ENCODE measurements at places on chromosomes 6 and 20.

DNA sequence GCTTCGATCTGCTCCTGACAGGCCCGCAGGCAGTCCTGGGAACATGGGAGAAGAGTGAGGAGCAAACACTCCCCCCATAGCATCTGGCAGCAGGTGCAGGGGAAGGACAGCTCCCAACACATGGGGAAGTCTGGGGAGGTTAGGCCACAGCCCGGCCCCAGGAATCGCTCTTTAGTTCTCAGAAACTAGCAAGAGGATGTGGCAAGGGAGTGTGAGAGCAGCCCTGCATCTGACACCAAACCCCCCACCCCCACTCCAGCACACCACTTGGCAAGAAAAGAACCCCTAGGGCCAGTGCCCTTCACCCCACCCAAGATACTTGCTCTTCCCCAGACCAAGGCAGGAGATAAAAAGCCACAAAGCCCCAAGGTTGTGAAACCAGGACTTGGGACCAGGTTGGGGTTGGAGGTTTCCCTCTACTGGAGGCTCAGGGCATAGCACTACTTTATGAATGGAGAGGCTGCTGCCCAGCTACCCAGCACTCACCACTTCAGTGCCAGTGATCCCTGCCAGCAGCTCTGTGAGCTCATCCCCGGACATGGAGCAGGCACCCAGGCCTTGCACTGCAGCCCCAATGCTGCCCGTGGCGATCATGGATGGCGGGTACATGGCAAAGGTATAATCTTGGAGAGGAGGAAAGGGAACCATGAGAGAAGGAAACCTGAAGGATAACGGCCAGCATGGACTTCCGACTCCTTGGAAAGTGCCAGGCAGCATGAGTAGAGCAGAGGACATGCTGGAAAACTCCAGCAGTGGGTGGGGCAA, 5.4 kb downstream of the CCND3 start:
- DNase-seq: peak; percentile 74

DNA sequence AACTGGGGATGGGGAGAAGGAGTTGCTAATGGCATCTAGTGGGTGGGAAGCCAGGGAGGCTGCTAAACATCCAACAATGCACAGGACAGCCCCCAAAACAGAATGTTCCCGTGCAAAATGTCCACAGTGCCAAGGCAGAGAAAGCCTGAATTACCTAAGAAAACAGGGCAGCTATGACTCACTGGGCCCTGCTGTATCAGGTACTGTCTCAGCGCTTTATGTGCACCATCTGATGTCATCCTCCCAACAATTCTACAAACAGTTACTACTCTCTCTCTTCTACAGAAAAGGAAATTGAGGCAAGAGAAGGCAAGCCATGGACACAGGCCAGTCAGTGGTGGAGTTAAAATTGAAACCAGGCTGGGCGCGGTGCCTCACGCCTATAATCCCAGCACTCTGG, 3.1 kb downstream of the YTHDF1 start:
- no peak for DNase-seq

DNA sequence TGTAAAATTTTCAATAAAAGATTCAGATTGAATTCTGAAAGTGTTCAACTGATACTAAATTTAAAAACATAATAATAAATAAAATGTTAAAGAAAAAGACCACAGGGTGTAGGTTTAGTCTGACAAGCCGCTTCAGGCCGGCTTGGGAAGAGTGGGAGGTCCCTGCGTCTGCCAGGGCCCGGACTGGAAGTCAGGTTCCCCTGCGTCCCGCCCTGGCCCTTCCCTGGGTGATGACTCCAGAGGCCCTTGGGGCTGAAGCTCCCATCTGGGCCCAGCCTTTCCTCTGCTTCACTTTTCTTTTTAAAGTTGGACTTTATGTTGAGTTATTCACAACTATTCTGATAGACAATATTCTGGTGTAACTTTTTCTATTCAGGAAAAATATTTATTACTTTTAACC, 93.3 kb downstream of the SMOC2 start:
- DNase-seq: no peak

DNA sequence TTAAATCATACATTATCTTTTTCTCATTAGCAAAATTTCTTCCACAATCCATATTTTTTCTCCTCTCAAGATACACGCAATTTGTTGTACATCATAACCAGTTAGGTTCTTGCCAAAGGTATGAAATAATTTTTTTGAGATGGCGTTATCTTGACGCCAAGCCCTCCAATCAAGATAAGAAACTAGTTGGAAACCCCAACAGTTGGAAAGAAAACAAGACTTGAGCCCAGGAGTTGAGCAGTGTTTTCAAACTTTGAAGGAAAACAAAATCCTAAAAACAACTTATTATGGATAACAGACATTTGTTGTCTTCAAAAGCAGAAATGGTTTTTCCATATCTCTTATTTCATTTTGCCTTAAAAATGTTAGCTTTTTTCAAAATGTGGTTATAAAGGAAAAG, 184.8 kb downstream of the SLC24A3 start:
- DNase-seq: no peak

DNA sequence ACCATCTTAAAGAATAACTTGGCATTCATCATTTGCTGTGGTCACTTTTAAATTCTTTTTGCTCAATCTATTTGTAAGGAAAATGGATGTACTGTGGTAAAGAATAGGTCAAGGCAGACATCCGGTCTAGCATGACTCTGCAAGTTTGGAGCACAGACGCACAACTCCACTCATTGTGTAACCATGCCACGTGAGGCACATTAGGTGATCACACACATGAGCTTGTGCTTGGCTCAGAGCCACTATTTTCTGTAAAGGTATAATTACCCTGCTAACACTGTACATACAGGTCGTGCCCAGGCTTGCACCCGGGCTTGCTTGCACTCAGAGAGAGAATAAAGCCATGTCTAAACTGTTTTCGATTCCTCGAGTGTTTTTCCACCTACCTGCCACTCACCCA, 1289.1 kb upstream of the ADGRB3 start:
- no peak for DNase-seq

GRCh38 chr20:42678895-42679294, 510.8 kb downstream of the PTPRT start:
- peak; percentile 10 for DNase-seq

- no peak for DNase-seq
Measured at GRCh38 chr20:5809495-5809894, 59.3 kb downstream of the SHLD1 start.

- no peak for DNase-seq
Measured at GRCh38 chr6:128307671-128308070, 212.7 kb downstream of the PTPRK start.

- DNase-seq: no peak
Measured at GRCh38 chr6:136866872-136867416, 44.6 kb downstream of the PEX7 start.

- DNase-seq: no peak
Measured at GRCh38 chr20:51366155-51366886, 176.2 kb downstream of the NFATC2 start.

DNA sequence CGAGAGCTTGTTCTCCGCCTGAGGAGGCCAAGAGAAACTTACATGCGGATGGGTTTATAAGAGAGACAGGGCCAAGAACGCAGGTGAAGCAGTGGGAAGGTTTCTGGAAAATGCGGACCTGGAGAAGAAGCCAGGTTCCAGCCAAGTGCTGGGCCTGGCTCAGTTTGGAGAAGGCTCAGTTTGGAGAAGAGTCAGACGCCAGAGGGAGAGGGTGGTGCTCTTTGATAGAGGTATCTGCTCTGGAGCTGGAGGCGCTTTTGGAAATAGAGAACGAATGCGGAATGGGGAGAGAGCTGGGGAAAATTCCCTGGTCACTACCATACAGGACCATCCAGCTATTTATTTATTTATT, 753 bp downstream of the RSPH9 start:
- DNase-seq: no peak

- no peak for DNase-seq
Measured at GRCh38 chr20:48662711-48663110, 165.1 kb downstream of the PREX1 start.

GRCh38 chr20:33418033-33418432, 16.7 kb upstream of the CDK5RAP1 start:
- DNase-seq: no peak

- DNase-seq: no peak
Measured at GRCh38 chr6:38631186-38631783, 8.4 kb downstream of the BTBD9 start.

- DNase-seq: no peak
Measured at GRCh38 chr20:16363506-16364319, 209.5 kb downstream of the KIF16B start.

DNA sequence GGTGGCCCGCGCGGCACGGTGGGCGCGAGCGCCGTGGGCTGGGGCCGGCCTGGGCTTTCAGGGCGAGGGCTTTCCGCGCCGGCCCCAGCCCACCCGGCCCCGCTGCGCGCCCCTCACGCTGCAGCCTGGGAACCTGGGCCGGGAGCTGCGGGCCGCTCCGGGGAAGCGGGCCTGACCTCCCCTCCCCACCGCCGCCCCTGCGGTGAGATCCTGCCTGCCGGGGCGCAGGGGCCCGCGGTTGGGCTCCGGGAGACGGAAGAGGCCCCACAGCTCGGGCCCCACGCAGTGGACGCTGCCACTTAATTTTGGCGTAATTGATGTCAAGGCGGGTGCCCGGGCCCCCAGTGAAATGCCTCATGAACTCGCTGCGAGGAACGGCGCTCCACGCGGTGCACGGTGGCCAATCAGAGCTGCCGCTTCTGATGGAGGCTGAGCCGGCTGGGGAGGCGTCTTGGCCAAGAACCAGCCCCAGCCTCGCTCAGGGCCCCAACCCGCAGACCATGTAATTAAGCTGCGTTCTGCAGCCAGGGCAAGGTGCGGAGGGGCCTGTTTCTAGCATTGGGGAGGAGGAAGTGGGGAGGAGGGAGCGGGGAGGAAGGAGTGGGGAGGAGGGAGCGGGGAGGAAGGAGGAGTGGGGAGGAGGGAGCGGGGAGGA, 96.1 kb upstream of the BHLHE23 start:
- DNase-seq: peak; percentile 45

GRCh38 chr20:35264755-35265154, 13.2 kb downstream of the MMP24OS start:
- no peak for DNase-seq

GRCh38 chr20:32034581-32035425, 17.2 kb upstream of the HCK start:
- no peak for DNase-seq

DNA sequence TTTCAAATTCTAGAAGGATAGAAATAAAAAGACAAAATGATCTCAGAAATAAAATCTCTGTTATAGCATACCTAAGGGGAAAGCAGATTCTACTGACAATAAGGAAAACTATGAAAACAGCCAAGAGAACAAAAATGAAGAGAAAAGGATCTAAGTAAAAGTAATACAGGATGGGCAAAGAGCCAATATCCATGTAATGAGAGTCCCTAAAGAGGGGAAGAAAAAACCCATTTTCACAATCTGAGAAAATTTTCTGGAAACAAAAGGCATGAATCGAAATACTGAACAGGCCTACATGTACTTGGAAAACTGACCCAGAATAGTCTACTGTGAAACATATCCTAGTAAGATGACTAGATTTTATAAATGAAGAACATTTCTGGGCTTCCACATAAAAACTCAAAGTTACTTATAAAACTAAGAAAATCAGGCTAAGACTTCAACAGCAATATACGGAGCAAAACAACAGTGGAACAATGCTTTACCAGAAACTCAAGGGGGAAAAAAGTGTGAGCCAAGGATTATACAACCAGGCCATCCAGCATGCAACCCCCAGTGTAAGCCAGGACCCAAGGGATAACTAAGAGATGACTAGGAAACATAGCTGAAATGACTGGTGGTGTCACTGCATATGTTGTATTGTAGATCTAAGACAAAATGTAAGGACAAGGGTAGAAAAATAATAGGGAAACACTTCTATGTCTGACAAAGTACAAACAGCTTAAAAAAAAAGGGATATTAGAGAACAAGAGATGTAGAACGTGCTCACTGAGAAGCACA, 10.2 kb downstream of the NAPB start:
- DNase-seq: no peak

GRCh38 chr6:7115543-7116231, 7.9 kb downstream of the RREB1 start:
- no peak for DNase-seq

DNA sequence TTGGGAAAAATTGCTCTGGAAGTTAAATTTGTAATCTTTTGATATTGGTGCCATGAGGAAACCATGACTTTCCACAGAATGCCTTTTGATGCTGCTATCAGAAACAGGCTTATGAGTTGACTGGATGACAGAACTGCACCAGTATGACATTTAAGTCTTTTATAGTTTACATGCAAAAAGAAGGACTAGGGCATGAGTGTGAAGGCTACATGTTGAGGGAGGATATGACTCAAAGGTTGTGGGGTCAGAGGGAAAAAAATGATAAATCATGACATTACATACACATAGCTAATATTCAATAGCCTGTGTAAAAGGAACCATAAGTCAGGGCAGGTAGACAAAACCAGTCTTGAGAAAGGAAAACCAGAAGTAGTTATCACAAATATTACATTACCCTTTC, 182.2 kb downstream of the COL12A1 start:
- DNase-seq: no peak

GRCh38 chr20:59515906-59516209, 88.5 kb upstream of the PHACTR3 start:
- no peak for DNase-seq

- no peak for DNase-seq
Measured at GRCh38 chr6:134515986-134516385, 198.1 kb upstream of the SGK1 start.

- DNase-seq: peak; percentile 58
Measured at GRCh38 chr20:2752567-2753460, 47.6 kb downstream of the CPXM1 start.

- DNase-seq: no peak
Measured at GRCh38 chr6:57263739-57264138, 41.6 kb upstream of the RAB23 start.

DNA sequence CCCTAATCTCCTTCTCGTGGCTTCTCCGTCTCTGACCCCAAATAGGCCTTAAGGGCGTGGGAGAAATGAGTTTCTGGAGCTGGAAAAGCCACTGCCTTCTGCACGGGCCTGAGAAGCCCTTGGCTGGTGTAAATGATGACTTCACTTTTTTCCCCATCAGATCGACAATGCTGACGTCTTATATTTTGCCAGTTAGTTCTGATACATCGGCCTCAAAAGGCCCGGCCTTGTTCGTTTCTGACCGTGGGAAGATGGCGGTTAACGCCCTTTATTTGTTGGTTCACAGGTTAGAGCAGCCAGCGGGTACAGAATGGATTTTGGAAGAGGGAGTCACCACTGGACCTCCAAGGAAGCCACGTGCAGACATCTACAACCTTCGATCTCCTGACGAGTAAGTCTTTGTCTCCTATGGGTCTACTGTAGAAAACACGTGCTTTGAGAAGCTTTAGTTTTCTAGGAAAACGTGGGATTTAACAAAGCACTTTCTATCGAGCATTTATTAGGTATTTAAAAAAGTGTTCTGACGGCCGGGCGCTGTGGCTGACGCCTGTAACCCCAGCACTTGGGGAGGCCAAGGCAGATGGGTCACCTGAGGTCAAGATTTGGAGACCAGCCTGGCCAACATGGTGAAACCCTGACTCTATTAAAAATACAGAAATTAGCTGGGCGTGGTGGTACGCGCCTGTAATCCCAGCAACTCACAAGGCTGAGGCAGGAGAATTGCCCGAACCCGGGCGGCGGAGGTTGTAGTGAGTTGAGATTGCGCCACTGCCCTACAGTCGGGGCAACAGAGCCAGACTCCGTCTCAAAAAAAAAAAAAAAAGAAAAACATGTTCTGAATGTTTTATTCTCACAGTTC, 1.2 kb upstream of the ZNFX1 start:
- no peak for DNase-seq
